ENCODE measurements at places on chromosomes 3 and 15.

DNA sequence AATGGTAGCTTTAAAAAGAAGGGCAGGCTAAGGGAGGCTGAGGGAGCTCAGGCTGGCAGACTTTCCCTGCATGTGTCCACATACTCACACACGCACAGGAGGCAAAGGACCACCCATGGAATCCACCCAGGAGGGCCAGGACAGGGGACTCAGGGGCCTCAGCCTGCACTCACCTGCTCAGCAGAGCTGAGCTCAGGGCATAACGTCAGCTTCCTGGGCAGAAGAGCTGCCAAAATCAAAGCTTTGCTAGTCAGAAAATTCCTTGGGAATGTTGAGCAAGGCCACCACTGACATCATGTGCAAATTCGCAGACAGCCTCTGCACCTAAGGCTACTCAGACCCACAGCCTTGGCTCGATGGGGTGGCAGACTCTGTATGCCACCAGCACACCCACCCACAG, 16.4 kb upstream of the ALAS1 start:
- DNase-seq, result no peak

DNA sequence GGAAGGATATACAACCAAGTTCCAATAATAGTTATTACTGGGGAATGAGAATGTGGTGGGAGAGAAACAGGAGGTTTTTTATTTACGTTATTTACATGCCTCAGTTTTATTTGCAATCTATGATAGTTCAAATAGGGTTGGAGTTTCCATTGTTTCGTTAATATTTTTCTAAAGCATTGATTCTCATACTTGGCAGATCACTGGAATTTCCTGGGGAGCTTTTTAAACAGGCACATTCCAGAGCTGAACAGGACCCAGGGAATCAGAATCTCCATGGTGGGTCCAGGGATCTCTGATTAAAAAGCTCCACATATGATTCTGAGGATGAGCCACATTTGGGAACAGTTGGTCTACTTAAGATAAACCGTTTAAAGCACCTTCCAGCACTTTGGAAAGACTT, 123.9 kb downstream of the IL20RB start:
- no peak for DNase-seq

GRCh38 chr3:36956155-36956554, 11.3 kb upstream of the TRANK1 start:
- DNase-seq, result no peak

GRCh38 chr15:33284336-33284735, 26.4 kb upstream of the RYR3 start:
- DNase-seq, result no peak

DNA sequence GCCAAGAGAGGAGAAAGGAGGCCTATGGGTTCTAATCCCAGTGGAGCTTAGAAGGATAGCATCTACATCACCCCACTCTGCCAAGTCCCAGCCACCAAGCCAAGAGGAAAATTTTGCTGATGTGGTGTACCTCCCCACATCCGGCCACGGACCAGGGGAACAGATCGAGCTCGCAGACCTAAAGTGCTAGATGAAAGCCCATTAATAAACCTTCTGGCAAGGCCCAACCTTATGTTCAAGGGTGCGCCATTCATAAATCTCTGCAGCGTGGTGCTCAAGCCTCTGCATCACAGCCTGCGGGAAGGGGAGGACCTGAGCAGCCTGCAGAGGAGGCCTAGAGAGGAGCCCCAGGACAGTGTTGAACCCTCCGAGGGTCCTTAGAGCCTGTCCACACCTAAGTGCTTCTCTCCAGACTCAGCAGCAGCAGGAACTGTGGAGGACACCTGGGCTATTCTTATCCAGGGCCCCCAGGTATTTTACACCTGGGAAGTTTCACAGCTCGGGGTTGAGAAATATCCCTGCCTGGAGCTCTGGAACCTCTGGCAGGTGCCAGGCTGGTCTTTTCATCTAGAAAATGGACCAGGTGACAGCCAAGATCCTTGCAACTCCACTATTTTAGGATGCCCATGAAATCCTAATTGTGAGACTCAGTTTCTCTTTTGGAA, 68.0 kb downstream of the MRPL46 start:
- DNase-seq, result no peak

GRCh38 chr3:183278479-183279088, 25.5 kb downstream of the B3GNT5 start:
- no peak for DNase-seq

DNA sequence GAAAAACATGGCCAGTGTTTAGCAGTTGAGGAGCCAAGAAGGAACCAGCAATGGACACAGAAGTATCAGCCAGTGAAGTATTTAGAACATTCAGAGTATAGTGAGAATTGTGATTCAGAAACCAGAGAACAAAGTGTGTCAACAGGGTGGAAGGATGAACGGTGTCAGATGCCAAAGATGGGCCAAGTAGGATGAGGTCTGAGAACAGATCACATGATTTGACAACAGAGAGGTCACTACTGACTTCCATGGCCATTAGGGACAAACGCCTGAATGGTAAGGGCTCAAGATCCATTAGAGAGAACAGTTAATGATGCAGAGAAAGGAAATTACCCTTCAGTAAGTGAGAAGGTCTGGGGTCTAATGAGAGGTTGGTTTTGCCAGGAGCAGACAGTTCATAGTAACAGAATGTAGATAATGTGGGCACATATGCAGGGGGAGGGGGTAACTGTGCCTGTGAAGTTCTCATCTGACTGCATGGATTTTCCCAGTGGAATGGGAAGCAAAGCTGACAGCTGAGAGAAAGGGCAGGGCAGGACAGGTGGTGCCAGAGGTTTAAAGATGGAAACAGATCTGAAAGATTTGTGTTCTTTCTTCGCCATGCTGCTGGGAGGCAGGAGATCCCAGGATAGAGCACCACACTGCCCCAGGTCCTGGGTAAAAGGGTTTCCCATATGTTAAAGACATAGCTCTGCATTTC, 4.8 kb upstream of the ACAD9 start:
- no peak for DNase-seq

DNA sequence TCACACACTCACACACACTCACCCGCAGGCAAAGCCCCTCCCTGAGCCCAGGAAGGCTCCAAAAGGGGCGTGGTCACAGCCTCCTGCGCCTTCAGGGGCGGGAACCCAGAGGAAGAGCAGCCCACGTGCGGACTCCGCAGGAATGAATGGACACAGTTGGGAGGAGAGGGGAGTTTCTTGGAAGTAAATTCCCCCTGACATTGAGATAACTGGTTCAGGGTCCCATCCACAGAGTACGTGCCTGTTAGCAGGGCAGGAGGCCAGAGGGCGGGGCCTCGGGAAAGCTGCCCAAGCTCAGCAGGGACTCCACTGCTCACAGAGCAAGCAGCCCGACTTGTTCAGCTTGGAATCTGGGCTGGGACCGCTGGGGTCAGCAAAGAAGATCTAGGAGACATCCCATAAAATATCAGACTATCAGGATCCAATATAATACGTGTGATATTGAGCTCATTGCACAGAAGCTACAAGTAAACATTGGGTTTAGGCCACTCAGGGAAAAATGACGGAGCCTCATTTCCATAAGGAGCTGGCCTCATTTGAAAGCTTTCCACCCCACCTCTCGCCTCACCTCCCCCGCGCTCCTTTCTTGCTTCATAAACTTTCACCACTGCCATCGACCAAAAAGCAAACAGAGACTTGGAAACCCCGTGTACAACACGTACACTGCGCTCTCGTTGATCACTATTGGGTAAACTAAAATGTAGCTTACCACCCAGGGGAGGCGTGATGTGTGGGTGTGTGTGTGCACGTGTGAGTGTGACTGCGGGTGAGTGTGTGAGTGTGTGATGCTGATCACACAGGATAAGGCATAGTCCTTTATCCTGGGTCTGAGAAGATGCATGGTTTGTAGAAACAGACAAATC, 36.0 kb downstream of the TM2D3 start:
- DNase-seq, result no peak

- no peak for DNase-seq
Observed at GRCh38 chr15:82847703-82848102, 38.3 kb downstream of the WHAMM start.

DNA sequence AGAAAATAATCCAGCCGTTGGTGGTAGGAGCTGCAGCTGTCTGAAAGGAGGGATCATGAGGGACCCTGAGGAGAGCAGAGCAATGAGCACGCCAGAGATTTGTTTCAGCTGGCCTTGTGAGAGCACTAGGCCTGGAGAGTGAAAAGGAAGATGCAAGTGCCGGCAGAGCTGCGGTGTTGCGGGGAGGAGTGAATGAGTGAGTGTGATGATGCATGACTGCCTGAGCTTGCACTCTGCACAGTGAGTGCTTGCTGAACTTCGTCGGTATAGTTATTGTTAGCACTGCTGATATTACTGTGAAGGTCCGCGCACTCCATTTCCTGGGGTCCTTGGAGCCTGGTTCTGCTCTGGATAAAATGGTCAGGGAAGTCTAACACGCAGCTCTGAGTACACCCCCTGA, 23.2 kb downstream of the EIF1B start:
- no peak for DNase-seq

GRCh38 chr3:195907684-195907933, 742 bp downstream of the TNK2 start:
- DNase-seq, result no peak

- no peak for DNase-seq
Observed at GRCh38 chr3:17846466-17846865, 104.0 kb upstream of the TBC1D5 start.

GRCh38 chr3:129365296-129366136, 62.9 kb downstream of the EFCAB12 start:
- DNase-seq, result no peak

GRCh38 chr3:103617961-103618360, 1183.1 kb downstream of the ZPLD1 start:
- DNase-seq, result no peak

DNA sequence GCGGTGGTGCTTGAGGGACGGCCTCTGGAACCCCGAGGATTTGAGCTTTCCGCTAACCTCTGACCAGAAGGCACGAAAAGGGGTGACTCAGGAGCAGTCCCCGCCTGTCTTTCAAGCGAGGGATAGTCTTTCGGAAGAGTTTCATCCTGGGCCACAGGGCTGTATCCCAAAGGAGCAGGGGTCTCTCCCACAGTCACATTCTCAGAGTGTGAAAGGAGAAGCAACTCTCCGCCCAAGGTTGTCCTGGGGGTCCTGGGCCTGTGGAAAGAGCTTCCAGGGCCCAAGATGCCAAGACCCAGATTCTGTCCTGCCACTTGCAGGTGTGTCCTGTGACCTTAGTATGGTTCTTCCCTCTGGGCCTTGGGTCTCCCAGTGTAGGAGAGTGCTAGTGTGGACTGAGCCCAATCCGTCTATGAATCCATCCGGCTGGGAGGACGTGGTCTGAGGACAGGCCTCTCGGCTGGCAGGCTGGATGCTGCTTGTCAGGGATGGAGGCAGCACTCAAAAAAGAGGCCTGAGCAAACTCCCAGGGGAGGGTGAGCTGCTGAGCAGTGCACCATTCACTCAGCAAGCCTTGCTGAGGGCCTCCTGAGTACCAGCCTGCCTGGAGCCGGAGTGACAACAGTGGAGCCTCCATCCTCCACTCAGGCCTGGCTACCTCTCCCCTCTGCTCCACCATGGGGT, 1.6 kb upstream of the DUSP7 start:
- DNase-seq, result no peak

- no peak for DNase-seq
Observed at GRCh38 chr3:194824701-194825111, 139.0 kb downstream of the FAM43A start.

GRCh38 chr3:43307226-43307625, 20.9 kb downstream of the SNRK start:
- DNase-seq, result no peak

- DNase-seq, result no peak
Observed at GRCh38 chr15:92525758-92526245, 129.8 kb downstream of the FAM174B start.

DNA sequence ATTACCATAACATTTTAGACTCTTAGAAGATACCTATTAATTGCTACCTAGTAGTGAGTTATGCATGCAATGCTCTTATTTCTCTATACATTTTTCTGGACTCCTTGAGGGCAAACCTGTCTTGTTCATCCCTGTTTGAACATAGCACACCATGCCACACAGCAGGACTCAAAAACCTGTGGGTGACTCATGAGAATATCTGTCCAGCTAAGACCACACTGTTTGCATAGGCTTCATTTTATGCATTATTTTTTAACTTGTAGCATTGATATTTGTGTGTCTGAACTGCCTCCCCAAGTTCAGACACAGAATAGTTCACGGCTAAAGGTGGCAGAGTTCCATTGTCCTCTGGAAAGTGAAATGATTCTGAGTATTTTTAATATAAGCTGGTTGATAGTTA, 1.8 kb downstream of the LMCD1 start:
- DNase-seq, result no peak

GRCh38 chr3:14179114-14179465, 473 bp downstream of the LSM3 start:
- DNase-seq, result no peak

DNA sequence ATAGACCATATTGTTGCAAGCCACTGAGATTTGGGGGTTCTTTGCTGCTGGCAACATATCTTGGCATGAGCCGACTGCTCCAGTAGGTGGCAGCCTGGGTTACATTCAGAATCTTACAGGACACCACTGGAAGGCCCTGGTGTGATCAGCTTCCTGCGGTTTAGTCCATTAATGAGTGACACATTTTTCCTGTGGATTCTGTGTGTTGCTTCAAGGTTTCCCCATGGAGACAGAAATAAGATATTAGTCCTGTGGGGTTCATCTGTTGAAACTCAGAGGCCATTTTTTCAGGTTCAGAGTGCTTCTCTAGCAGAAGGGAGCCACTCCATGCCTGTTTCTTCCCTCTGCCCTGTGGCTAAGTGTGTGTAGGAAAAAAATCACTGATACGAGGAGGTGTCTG, 116.2 kb downstream of the MFSD1 start:
- no peak for DNase-seq

GRCh38 chr3:131702146-131702545, 199.4 kb upstream of the MRPL3 start:
- DNase-seq, result no peak

DNA sequence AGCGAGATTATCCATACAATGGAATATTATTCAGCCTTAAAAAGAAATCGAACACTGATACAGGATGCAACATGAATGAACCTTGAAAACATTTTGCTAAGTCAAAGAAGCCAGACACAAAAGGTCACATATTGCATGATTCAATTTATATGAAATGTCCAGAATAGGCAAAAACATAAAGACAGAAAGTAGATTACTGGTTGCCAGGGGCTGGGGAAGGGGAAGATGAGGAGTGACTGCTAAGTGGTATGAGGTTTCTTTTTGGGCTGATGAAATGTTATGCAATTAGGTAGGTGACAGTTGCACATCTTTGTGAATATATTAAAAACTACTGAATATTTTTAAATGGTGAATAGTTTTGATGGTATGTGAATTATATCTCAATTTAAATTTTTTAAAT, 38.3 kb downstream of the LRRFIP2 start:
- DNase-seq, result no peak

- no peak for DNase-seq
Observed at GRCh38 chr15:76199106-76200082, 111.9 kb downstream of the ETFA start.

GRCh38 chr3:17195856-17196604, 311.3 kb downstream of the PLCL2 start:
- DNase-seq, result no peak

Measured in stimulated activated CD8-positive, alpha-beta memory T cell treated with anti-CD3 and anti-CD28 coated beads, Interleukin-4, amount 100 ng/mL, for 1 hour (primary cell).